Lung microvascular endothelial cell (primary cell): ENCODE measurements at places on chromosomes 11 and 22. TPM values are rescaled to one million over a fixed set of nuclear protein-coding genes. Genes with fewer than 3 reads are reported as not detected.

GRCh38 chr11:35031867-35032266, 107.1 kb upstream of the CD44 start:
- peak; percentile 47 for DNase-seq

TMEM191B gene
- total RNA-seq, result 0.44 TPM in 1 of 2 replicates, not detected in the other

SHANK3 gene
- 7.6 and 11.5 TPM in 2 replicates for total RNA-seq

E2F8 gene
- 0.20 and 0.44 TPM in 2 replicates for total RNA-seq
